ENCODE measurements at places on chromosomes 12 and 14.

GRCh38 chr12:116166306-116166705, 111.2 kb downstream of the MED13L start:
- DNase-seq = no peak

- DNase-seq = no peak
These were observed 48.1 kb downstream of the KCNK13 start for GRCh38 chr14:90109858-90110257.

DNA sequence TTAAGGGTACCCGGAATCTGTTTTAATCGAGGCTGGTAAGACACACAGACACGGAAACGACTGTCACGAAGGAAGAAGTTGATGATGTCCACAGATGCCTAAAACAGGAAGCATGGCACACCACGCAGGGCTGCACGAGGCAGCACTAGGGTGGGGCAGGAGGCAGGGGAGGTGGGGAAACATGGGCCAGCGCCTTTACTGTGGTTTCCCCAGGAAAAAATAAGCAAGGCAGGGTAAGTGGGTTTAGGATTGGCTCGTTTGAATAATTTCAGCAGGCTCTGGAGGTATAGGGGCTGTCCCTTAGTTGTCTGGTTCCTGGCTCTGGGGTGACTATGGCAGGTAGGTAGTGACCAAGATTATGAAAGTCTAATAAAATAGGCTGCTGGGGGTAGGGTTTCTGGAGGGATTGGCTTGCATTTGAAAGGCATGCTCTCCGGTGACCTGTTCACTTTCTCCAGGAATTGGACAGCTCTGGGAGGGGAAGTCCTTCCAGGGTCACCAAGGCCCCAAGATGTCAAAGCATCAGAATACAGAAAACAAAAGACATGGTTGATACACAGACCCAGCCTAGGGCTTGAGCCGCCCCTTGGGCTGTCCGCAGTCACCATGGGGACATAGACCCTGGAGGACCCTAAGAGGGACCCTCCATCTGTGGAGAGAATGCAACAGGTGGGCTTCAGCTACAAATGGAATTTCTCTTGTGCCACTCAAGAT, 35.3 kb downstream of the MAP1LC3B2 start:
- DNase-seq = no peak

DNA sequence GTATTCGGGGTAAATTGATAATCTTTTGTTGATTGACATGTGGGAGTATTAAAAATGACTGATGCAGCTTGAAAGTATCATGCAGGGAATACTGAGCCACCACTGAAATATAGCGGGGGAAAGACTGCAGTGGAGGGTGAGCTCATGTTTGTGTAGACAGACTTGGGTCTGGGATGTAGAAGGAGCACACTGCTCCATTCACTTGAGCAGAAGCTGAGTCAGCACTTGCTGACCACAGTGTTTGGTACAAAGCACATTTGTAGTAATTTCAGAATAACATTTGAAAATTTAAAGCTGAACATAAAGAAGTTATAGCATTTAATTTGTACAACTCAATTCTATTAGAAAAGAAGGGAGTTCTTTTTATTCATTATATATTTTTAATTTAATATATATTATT, 304.3 kb upstream of the PRICKLE1 start:
- no peak for DNase-seq

GRCh38 chr14:49783394-49784014, 15.6 kb downstream of the KLHDC2 start:
- no peak for DNase-seq

GRCh38 chr12:49552014-49552413, 13.2 kb downstream of the KCNH3 start:
- DNase-seq = no peak

- no peak for DNase-seq
These were observed 41.4 kb upstream of the NINJ2 start for GRCh38 chr12:704516-705242.

GRCh38 chr12:38586789-38587188, 270.2 kb downstream of the ALG10B start:
- no peak for DNase-seq

- no peak for DNase-seq
These were observed 372.9 kb downstream of the DPF3 start for GRCh38 chr14:72521045-72521444.

DNA sequence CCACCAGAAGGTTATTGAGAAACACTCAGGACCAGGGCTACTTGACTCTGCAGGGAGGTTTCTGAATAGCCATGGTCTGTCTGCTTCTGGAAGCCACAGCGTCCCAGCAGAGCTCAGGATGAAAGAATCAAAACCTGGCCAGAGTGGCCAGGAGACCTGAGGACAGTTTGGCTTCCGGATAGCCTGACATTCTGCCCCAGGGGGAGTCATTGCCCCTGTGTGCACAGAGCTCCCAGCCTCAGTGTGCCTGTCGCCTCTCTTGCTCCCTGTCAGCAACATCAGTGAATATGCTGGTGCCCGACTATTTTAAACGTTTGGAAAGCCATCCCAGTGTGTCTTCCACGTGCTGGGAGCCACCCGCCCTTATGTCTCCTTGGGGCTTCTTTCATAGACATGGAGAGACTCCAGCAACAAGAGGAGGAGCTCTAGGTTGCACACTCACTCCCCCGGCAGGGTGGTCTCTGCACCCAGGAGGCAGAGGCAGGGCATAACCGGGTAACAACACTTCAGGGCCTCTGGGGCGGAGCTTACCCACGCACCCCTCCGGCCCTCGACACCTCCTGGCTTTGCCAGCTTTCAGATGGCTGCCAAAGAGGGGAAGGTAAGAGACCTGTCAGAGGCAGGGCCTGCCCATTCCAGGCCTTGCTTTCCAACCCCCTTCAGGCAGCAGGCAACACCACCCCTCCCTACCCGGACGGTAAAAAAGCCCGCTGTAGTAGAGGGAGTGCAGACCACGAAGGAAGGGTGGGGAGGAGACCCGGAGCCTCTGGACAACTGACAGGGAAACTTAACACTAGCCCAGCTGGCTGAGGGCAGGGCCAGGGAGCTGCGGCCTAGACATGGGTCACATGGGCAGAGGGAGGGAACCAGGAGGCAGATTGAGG, 19.0 kb upstream of the SLC6A12 start:
- DNase-seq = no peak

GRCh38 chr12:66735275-66735674, 56.4 kb upstream of the GRIP1 start:
- no peak for DNase-seq

DNA sequence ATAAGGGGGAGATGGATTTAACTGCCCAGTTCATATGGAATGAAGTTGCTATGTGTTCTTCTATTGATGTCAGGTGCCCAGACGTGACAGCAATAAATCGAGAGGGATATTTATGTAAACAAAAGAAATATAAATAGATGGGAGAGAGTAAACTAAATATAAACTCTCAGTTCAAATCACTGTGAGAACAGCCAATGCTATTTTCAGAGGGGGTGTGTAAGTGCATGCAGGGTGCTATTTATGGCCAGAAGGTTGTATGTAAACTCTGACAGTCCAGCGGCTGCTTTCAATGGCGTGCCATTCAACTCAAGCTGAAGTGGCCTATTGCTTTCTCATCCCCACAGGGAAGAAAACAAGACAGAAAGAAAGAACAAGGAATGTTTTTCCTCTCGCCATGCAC, 127.2 kb downstream of the KCNA5 start:
- no peak for DNase-seq

- DNase-seq = no peak
These were observed 43.2 kb downstream of the MGAT4C start for GRCh38 chr12:86213012-86213411.

GRCh38 chr12:84397263-84397662, 515.3 kb downstream of the SLC6A15 start:
- DNase-seq = peak; percentile 6

- DNase-seq = no peak
These were observed 271.2 kb upstream of the NAV3 start for GRCh38 chr12:77559400-77560074.

- peak; percentile 66 for DNase-seq
These were observed 32.9 kb downstream of the MIPOL1 start for GRCh38 chr14:37230551-37231194.

GRCh38 chr12:110776410-110776809, 33.7 kb upstream of the PPP1CC start:
- no peak for DNase-seq

GRCh38 chr12:113299619-113300237, 35.2 kb downstream of the SLC8B1 start:
- no peak for DNase-seq

- no peak for DNase-seq
These were observed 30.6 kb upstream of the MSI1 start for GRCh38 chr12:120399531-120399930.

DNA sequence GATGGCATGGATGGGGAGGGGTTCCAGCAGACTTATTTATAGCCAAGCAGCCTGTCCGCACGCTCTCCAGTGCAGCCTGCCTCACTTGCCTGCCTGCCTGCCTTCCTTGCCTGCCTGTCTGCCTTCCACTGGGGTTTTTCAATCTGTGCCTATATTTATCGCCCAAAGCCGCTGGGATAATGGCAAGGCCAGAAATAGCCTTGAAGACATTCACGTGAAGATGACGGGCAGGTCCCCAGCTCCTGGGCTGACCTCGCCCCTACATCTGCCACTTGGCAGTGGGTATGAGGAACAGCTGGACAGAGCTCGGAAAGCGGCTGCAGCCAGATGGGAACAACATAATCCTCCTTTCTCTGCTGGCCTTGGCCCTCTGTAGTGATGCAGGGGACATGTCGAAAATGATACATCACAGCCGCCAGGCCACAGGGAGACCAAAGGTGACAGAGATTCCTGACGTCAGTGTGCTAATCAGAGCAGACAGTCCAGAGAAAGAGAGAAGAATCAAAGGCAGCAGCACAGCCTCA, 53.3 kb downstream of the PITPNM2 start:
- DNase-seq = peak; percentile 44

- no peak for DNase-seq
These were observed 113.0 kb upstream of the RAP1B start for GRCh38 chr12:68497702-68498101.

- peak; percentile 99 for DNase-seq
These were observed at the start of gene MOK for GRCh38 chr14:102304611-102305506. Gene MOK (minus strand): TSS chr14:102305164. CDS start chr14:102304968, 196 bp downstream.

- peak; percentile 62 for DNase-seq
These were observed 48.0 kb downstream of the TDP1 start for GRCh38 chr14:90003526-90004307.

- DNase-seq = no peak
These were observed 28.2 kb downstream of the TBK1 start for GRCh38 chr12:64480148-64480547.

GRCh38 chr14:98466807-98467206, 805.2 kb downstream of the BCL11B start:
- DNase-seq = peak; percentile 16

- DNase-seq = no peak
These were observed 1.7 kb downstream of the ZBTB39 start for GRCh38 chr12:57004651-57005050.

GRCh38 chr14:69964841-69965240, 85.6 kb downstream of the SMOC1 start:
- no peak for DNase-seq

DNA sequence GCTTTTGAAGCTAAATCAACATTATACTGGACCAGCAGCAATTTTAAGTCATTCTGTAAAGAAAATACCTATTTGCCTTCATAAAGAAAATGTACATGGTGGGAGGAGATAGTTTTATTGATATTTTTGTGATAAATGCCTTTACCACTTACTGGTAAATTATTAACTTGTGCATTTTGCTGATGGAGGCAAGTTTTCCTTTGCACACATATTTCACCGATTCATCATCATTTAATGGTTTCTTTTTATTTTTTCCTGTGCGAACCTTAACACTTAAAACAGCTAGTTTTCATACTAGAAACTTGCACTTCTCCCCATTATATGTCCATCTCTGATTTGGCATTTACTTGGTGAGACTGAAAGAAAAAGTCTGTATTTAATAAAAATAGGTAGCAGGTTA, 239.3 kb downstream of the TRHDE start:
- no peak for DNase-seq

DNA sequence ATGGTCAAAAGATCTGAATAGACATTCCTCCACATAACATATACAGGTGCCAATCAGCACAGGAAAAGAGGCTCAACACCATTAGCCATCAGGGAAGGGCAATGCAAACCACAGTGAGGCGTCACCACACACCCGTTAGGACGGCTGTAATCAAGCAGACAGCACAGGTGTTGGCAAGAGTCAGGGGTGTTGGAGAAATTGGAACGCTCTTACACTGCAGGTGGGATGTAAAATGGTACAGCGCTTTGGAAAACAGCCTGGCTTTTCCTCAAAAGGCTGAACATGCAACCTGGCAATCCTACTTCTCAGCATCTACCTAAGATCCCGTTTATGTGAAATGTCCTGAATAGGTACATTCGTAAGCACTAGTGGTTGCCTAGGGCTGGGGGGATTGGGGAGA, 21.5 kb upstream of the MMP17 start:
- no peak for DNase-seq

- DNase-seq = no peak
These were observed 17.8 kb upstream of the CD9 start for GRCh38 chr12:6182279-6182898.

GRCh38 chr14:68523326-68523610, 269.6 kb downstream of the ZFP36L1 start:
- no peak for DNase-seq

- no peak for DNase-seq
These were observed 40.3 kb downstream of the PEX5 start for GRCh38 chr12:7229741-7230140.

DNA sequence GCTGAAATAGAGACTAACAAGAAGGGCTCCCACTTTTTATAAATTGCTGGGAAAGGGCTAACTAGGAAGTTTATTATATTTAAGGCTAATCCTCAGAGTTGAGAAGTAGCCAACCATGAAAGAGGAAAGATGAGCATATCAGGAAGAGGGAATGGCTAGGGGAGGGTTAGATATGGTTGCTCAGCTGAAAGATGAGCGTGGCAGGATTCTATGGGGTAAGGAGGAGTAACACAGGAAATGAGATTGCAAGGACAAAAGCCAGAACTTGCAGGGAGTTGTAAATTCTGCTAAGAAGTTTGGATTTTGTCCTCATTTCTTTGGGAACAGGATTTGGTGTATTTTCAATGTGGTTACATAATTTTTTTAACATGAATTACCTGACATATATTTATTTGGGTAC, 127.4 kb upstream of the ATP2B1 start:
- DNase-seq = no peak

- DNase-seq = no peak
These were observed 3.3 kb upstream of the HOXC8 start for GRCh38 chr12:54005531-54005852.

DNA sequence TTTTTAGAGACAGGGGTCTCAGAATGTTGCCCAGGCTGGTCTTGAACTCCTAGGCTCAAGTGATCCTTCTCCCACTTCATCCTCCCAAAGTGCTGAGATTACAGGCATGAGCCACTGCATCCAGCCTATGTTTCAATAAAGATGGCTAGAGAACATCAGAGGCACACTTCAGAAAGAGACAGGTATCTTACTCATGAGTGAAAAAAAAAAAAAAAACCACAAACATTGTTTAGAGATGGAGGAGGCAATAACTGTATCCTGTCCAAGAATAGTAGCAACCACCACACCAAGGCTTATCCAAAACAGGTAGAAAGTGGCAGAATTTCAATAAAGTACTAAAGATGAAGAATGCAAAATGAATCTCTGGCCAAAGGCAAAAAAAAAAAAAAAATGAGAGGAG, 30.3 kb downstream of the EEA1 start:
- DNase-seq = no peak

- DNase-seq = peak; percentile 70
These were observed 19.4 kb downstream of the GRIN2B start for GRCh38 chr12:13961971-13962370.

- no peak for DNase-seq
These were observed 158.6 kb downstream of the PAX9 start for GRCh38 chr14:36820111-36820709.

- no peak for DNase-seq
These were observed 64.8 kb upstream of the TUNAR start for GRCh38 chr14:95811813-95812212.

GRCh38 chr12:113151655-113152054, 2.1 kb downstream of the CFAP73 start:
- DNase-seq = no peak
